ENCODE measurements at places on chromosomes 13 and 19.

GRCh38 chr19:10752237-10752912 lies 34.5 kb downstream of the DNM2 start:
- no peak for DNase-seq

DNA sequence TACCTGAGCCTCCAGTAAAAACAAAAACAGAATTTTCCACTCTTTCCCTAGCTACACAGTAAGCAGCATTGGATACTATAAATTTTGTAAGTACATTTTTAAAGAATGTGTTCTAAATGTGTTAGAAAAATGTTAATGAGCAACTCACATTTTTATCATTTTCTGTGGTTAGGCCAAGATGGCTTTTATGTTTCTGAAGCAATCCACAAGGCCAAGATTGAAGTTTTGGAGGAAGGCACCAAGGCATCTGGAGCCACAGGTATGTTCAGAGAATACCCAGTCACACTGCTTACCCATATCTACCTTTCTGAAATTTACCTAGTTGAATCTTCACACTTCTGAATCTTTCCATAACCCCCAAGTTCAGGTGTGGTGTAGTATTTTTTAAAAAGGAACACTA lies 21.6 kb downstream of the SERPINE3 start:
- no peak for DNase-seq

DNA sequence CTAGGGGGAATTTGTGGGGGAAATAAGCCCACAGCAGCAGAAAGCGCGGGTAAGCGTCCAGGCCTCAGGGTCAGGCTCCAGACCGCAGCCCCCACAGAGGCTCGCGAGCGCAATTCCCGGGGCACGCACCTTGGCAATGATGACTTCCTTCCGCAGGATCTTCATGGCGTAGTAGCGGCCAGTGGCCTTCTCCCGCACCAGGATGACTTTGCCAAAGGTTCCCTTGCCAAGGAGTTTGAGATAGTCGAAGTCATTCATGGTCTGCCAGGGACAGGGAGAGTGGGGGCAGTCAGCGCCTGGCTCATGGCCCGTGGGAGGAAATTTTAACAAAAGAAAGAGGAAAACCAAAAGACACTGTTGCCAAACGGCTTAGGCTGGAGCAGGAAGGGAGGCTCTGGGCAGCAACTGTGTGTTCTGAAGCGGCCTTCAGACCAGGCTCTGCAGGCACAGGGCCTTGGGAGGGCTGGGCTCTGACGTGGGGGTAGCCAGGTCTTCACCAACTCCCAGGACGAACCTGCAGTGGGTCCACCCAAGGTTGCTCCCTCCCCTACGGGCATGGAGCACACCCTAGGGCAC lies 15.4 kb upstream of the CCNP start:
- no peak for DNase-seq

DNA sequence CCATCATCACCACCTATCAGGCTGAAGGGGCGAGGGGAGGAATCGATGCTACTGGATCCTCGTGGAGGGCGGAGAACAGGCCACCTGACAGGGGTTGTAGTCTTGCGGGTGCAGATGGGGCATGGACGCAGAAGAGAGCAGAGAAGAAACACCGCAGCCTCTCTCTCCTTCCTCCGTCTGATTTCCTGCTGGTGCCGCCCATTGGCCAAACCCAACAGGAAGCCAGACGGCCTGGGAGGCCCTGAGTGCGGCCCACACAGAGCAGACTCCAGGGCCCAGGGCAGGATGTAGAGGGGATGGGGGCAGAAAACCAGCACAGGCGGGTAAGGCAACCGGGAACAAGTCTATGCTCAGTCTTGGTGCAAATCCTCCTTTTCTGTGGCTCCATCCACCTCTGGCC lies 15.4 kb downstream of the CEBPA start:
- no peak for DNase-seq

DNA sequence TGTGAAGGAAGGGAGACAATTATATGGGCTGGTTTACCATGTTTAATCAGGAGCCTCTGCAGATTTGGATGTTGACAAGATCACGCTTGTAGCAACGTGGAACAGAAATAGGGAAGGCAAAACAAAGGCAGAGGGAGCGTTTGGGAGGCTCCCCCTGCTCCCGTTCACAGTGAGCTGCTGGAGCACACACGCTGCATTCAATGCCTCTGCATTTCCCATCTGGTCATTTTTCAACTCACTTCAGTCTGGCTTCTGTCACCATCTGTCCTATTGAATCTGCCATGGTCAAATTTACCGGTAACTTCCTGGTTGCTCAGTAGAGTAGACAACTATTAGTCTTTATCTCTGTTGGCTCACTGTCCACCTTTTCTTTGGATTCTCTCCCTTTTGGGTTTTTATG lies 91.0 kb downstream of the NHLRC3 start:
- no peak for DNase-seq

DNA sequence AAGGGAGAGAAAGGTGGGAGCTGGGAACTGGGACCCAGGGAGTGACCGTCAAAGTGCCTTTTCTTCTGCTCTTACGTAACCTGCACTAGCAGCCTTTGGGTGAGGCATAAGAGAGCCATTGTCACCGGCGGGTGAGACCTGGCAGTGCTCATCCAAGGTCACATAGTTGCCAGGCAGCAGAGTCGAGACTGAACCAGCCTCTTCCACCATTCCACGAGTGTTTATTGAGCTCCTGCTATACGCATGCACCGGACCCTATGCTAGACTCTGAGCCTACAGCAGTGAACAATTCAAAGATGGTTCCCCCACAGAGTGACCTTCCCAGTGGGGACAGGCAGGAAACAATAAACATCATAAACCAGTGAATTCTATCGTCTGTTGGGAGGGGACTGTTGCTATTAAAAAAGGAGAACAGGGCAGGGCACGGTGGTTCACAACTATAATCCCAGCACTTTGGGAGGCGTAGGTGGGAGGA lies 18.6 kb upstream of the STRN4 start:
- no peak for DNase-seq

GRCh38 chr13:78657699-78658629 lies 991 bp downstream of the OBI1 start:
- peak; percentile 19 for DNase-seq

DNA sequence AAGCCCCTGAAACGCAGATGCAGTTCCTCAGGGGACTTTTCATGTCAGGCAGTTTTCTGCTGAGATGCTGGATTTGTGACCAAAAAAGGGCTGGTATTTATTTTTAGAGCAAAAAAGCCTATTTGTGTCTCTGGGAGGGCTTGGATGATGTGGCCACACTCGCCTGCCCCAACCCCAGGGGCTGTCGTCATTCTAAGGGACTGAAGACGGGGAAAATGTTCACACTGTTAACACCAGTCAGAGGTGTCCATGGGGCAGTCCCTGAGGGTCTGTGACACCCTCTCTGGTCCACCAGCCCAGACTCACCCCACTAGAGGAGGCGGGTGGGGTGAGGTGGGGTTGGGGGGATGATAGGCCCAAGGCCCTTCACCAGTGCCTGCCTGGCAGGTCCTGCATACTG lies 15.9 kb upstream of the EPHX3 start:
- no peak for DNase-seq

DNA sequence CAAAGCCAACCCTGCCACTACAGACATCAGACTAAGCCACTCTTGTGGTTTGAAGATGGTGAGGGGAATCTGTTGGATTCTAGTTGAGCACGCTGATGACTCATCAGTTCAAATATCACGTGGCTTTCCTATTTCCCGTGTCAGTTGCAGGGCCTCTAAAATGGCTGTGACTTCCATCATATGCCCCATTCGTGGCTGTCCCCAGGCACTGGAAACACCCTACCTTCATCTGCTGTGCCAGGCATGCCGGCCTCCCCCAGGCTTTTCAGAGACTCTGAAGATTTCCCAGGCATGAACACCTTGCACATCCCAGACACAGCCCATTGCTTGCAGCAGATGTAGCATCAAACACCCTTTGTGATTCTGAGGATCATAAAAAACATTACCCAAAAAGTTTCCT lies 659.9 kb downstream of the UQCRFS1 start:
- no peak for DNase-seq

- peak; percentile 84 for DNase-seq
Measured at GRCh38 chr19:42108527-42109389, 23.5 kb downstream of the POU2F2 start.

GRCh38 chr13:26680123-26680450 lies 80.5 kb downstream of the GPR12 start:
- no peak for DNase-seq

DNA sequence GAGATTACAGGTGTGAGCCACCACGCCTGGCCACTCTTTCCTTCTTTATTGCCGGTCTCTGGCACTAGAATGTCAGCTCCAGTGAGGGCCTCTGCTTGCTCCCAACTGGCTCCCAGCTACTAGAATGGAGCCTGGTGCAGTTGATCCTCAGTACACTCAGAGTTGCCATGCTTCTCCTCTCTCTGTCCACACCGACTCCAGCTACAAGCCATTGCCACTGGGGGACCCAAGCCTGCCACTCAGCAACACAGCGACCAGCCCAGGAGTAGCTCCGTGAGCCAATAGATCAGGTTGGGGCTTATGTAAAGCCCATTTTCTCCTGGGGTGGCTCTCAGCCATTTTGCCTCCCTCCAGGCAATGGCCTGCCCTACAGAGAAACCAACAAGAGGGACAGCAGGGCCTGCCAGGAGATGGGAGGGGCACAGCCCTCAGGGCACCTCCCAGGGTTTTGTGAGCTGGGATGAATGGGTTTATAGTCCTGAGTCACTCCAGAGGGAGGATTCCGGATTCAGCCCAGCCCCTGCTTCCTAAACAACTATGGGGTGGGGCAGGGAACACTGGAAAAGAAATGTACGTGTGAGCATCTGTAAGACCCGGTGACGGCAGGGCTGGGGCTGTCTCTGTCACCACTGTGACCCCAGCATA lies 36.5 kb downstream of the OPA3 start:
- DNase-seq, result peak; percentile 96

- peak; percentile 90 for DNase-seq
Measured at GRCh38 chr19:33795370-33796163, 1.1 kb upstream of the KCTD15 start.

DNA sequence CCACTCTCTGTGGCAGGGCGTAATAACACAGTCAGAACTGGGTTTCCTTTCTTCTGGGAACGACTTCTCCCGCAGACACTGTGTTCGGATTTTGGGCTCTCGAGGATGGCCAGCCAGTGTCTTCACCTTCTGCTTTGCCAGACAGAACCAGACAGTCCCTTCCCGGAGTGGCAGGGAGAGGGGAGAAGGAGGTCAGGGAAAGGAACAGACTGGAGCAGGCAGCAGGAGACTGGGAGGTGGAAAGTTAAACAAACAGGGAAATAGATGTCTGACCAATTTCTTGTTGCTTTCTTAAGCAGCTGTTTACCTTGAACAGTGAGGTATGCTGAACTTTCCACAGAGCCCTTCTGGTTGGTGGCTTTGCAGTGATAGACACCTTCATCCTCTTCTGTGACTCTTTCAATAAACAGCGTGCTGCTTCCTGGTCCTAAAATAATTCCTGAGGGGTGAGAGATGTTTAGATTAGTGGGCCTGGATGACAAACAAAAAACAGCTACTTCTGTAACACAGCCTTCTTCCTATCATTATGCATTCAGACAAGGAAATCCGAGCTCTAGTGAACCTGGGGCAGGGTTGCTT lies 137.6 kb downstream of the FLT1 start:
- peak; percentile 50 for DNase-seq
